ENCODE measurements at places on chromosomes 3 and 15. TPM values are rescaled to one million over a fixed set of nuclear protein-coding genes. Genes with fewer than 3 reads are reported as not detected.

Gene ATP6V1A
- 94.5 TPM for total RNA-seq

- H3K27ac ChIP-seq, result no peak overlapping the region
- H3K27me3 ChIP-seq, result peaks cover 6% of the 10 kb centered on the region
- H3K36me3 ChIP-seq, result no peaks in the 10 kb centered on the region
- H3K4me3 ChIP-seq, result no peak overlapping the region
- DNase-seq, result no peak
Observed at GRCh38 chr3:107589454-107589853, 66.7 kb downstream of the BBX start.

GRCh38 chr3:38588371-38588971, 61.0 kb downstream of the SCN5A start:
- H3K36me3 ChIP-seq, result no peaks in the 10 kb centered on the region
- no peak for DNase-seq
- H3K27ac ChIP-seq, result no peak overlapping the region
- H3K4me1 ChIP-seq, result no peaks in the 10 kb centered on the region

DNA sequence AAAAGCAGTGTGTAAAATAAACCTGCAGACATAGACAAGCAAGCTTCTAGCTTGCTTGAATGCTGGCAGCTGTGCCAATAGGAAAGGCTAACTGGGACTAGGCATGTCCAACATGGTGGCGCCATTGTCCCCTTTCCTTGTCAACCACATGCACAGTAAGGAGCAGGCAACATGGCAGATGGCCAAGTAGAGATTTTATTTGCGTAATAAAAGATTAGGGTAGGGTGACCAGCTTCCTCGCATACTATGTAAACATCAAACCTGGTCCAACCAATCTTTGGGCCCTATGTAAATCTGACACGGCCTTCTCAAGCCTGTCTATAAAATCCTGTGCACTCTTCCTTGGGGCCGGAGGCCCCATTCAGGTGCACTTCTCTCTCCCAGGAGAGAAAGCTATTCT, 575.4 kb upstream of the GOLIM4 start:
- peaks cover 2% of the 10 kb centered on the region for H3K27me3 ChIP-seq
- no peak overlapping the region for H3K4me3 ChIP-seq
- H3K36me3 ChIP-seq, result no peaks in the 10 kb centered on the region
- no peak for DNase-seq

- H3K36me3 ChIP-seq, result peaks cover 3% of the 10 kb centered on the region
- no peak overlapping the region for H3K4me3 ChIP-seq
- no peak overlapping the region for H3K27ac ChIP-seq
Observed at GRCh38 chr15:101411085-101411484, 78.4 kb downstream of the PCSK6 start.

DNA sequence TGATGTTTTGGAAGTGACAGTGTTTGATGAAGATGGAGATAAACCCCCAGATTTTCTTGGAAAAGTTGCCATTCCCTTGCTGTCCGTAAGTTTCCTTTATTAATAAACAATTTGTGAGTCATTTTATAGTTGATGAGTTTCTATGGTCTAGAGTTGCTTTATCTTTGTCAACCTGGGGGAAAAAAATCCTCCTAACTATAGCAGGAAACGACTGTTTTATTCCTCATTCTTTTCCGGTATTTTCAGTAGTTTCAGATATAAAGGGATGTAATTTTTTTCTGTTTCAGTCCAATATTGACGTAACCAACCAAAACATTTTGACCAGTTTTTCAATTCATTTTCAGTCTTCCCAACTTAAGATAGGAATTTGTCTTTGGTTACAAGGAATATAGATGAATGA, 154.1 kb downstream of the MCTP2 start:
- no peak overlapping the region for H3K27ac ChIP-seq
- no peak overlapping the region for H3K4me3 ChIP-seq
- H3K36me3 ChIP-seq, result no peaks in the 10 kb centered on the region
- H3K27me3 ChIP-seq, result peaks cover 7% of the 10 kb centered on the region

GRCh38 chr15:91561371-91562100, 292.0 kb upstream of the SLCO3A1 start:
- no peaks in the 10 kb centered on the region for H3K4me1 ChIP-seq
- DNase-seq, result no peak
- no peak overlapping the region for H3K4me3 ChIP-seq

GRCh38 chr3:69872783-69873378, 126.7 kb upstream of the SAMMSON start:
- H3K4me3 ChIP-seq, result no peak overlapping the region
- no peaks in the 10 kb centered on the region for H3K36me3 ChIP-seq
- no peak overlapping the region for H3K27ac ChIP-seq
- H3K27me3 ChIP-seq, result no peaks in the 10 kb centered on the region
- DNase-seq, result no peak
- no peaks in the 10 kb centered on the region for H3K4me1 ChIP-seq

Data from glutamatergic neuron (in vitro differentiated cells).